ENCODE measurements at places on chromosomes 13 and 19.

GRCh38 chr19:44212866-44213346 lies 574 bp downstream of the ZNF227 start:
- DNase-seq: peak; percentile 17

- DNase-seq: no peak
Measured at GRCh38 chr13:51105046-51105445, 6.0 kb downstream of the C13orf42 start.

- no peak for DNase-seq
Measured at GRCh38 chr13:85521657-85522056, 277.6 kb downstream of the SLITRK6 start.

GRCh38 chr13:97413694-97414093 lies 20.3 kb upstream of the RAP2A start:
- DNase-seq: no peak

DNA sequence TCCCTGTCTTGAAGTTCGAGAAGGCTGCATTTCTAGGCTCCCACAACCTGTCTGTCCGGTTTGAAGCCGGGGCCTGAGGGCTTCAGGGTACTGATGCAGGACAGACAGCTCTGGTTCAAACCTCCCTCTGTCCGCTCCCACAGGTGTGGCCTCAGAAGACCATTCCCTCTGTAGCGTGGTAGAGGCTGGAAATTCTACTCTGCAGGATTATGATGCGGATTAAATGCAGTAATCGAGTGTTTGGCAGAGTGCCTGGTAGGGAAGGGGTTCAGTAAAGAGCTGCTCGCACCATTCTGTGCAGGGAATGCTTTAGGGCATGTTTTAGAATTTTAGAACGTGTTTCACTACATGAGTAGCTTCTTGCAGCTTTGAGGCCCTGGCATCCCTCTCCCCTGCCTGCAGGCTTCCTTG lies 30.5 kb downstream of the PPP1R37 start:
- no peak for DNase-seq

DNA sequence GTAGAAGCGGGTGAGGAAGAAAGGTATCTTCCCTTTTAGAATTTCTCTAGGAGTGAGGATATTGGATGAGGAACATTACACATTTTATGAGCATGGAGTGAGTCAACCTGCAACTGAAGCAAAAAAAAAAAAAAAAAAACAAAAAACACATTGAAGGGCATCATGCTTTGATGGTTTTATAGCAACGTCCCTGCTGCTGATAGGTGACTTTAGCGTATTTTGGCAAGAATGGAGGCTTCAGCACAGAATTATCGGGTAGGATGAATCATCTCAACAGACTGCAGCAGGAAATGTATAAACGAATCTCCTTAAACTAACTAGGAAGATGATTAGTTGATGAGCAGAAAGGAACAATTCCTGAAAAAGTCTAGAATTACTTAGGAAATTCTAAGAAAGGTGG lies 1359.6 kb upstream of the ATXN8OS start:
- no peak for DNase-seq

DNA sequence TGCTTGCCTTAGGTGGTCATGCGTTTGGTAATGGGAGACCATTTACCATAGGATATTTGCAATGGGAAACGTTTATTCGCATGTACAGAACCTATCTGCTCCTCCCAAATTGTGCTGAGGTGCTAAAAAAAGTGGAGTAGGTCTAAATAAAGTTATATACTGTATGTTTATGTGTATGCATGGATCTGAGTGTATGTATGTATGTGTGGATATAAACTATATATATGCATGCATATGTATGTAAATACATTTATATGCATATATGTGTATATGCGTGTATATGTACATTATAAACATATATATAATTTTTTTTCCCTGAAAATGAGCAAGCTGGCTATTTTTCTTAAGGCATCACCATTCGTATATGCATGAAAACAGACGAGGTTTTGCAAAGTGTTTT lies 95.9 kb downstream of the HS6ST3 start:
- no peak for DNase-seq

- no peak for DNase-seq
Measured at GRCh38 chr19:27744926-27745768, 1467.8 kb downstream of the UQCRFS1 start.

GRCh38 chr19:15616627-15617270 lies 1.7 kb downstream of the CYP4F8 start:
- DNase-seq: no peak

DNA sequence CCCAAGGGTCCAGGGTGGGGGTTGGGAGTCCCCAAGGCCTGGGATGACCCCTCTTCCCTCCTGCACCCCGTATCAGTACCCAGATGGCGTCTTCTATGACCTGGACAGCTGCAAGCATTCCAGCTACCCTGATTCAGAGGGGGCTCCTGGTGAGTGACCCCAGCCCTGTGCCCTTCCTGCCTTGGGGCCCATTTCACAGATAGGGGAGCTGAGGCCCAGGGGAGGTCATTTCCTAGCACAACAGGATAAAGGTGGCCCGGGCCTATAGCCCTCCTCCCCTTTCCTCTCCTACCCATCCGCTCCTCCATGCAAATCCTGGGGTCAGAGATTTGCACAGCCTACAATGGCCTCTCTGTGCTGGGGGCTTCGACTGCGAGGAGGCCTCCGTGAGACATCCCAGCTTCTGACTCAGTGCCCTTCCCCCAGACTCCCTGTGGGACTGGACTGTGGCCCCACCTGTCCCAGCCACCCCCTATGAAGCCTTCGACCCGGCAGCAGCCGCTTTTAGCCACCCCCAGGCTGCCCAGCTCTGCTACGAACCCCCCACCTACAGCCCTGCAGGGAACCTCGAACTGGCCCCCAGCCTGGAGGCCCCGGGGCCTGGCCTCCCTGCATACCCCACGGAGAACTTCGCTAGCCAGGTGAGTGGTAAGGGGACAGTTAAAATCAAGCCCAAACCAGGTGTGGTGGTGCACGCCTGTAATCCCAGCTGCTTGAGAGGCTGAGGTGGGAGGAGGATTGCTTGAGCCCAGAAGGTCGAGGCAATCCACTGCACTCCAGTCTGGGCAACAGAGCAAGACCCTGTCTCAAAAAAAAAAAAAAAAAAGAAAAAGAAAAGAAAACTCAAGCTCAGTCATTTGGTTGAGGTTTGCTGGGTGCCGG lies 3.9 kb downstream of the SPIB start:
- no peak for DNase-seq

GRCh38 chr19:51091126-51091525 lies 8.4 kb upstream of the KLK14 start:
- no peak for DNase-seq

GRCh38 chr13:78241278-78241919 lies 322.8 kb upstream of the EDNRB start:
- peak; percentile 4 for DNase-seq

DNA sequence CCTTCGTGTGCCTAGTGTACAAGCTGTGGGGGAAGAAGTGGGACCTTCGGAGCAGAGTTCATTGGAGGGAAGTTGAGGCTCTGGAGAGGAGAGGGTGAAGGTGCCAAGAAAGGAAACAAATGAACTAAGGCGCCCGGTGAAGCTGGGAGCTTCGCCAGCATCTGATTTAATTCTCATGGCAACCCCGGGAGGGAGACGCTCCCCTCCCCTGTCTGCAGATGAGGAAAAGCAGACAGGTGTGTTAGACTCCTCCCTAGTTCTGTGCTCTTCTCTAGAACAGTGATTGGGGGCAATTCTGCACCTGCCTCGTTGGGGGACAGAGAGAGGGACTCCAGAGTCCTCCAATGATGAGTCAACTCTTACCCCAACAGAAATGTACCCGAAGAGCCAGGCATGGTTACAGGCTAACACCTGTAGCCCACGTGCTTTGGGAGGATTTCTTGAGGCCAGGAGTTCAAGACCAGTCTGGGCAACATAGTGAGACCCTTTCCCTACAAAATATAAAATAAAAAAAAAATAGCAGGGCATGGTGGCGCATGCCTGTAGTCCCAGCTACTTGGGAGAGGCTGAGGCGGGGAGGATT lies 4.2 kb downstream of the SSC5D start:
- DNase-seq: no peak

- DNase-seq: no peak
Measured at GRCh38 chr13:113205428-113205931, 3.0 kb downstream of the PCID2 start.

- DNase-seq: no peak
Measured at GRCh38 chr13:48574041-48574796, 41.3 kb upstream of the RCBTB2 start.

- no peak for DNase-seq
Measured at GRCh38 chr19:27773318-27774094, 1439.4 kb downstream of the UQCRFS1 start.

DNA sequence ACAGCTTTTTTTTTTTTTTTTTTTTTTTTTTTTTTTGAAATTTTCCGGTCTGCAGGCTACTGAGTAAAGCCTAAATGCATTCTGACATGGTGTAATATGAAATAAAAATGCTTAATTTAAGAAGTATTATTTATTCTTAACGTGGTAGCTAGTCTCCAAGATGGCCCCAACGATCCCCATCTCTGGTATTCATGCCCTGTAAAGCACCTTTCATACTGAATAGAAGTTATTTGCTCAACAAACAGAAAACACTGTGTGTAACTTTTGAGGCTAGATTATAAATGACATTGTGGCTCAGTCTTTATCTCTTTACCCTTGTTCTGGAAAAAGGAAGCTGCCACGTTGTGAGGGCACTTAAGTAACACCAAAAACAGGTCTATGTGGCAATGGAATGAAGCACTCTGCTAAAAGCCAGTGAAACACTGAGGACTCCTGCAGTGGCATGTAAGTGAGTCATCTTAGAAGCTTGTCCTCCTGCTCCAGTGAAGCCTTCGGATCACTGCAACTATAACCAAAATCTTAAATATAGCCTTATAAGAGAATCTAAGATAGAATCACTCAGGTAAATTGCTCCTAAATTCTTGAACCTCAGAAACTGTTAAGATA lies 128.7 kb downstream of the UGGT2 start:
- DNase-seq: peak; percentile 59

DNA sequence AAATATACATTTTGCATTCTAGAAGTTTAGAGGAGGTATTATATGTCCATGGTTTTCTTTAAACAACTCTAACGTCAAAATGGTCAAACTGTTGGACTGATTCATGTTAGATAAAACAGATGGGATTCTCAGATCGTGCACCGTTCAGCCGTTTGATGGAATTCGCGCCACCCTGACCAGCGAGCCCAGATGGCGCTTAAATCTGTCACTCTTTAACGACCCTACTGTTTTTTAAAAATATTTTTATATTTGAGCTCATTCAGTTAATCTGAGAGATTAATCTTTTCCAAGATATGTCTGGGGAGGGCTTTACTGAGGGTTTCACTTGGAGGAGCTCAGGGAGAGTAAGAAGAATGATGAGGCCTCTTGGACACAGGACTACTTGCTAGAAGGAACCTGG lies 164.4 kb downstream of the TM9SF2 start:
- DNase-seq: no peak

- no peak for DNase-seq
Measured at GRCh38 chr19:45234089-45234869, 10.9 kb downstream of the EXOC3L2 start.

- DNase-seq: no peak
Measured at GRCh38 chr19:48953990-48954594, 583 bp upstream of the BAX start.

DNA sequence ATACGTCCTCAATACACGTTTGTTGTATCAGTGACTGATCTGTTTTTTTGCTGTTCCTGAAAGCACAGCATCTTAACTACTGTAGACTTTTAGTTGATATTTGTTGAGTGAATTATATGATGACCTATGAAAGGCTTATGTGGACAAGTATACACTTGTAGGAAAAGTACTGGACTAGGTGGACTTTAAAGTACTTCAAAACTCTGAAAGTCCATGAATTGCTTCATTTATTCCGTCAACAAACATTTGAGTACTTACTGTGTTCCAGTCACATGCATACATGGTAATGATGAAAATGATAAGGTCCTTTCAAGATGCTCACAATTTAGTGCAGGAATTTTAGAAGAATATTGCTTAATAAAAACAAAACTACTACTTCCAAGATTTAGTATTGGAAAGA lies 3.1 kb downstream of the WDFY2 start:
- DNase-seq: no peak

- no peak for DNase-seq
Measured at GRCh38 chr13:107299717-107300116, 731.8 kb upstream of the ARGLU1 start.

- no peak for DNase-seq
Measured at GRCh38 chr13:86085890-86086289, 286.7 kb upstream of the SLITRK6 start.

GRCh38 chr13:109883181-109884180 lies 97.1 kb upstream of the IRS2 start:
- no peak for DNase-seq

DNA sequence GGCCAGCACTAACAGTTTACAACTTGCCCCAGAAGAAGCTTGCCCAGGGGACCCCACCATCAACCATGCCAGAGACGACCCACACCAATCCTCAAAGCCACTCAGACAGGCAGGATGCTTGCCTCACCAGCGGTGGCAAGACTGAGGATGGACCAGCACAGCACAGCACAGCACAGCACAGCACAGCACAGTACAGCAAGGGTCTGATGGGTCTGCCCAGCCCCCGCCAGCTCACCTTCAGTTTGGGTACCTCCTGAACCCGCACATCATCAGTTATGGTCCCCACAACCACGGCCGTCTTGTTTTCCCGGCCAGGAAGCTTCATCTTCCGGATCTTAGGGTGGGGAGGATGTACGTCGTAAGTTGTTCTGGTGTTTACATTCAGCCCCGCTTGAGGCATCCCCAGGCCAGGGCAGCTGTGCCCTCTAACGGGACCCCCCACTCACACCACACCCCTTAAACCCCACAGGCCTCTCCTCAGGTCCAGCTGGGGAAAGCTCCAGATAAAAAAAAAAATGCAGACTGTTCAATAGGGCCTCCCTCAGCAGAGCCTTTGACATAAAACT lies 1.7 kb upstream of the FAM83E start:
- DNase-seq: no peak
